NCI-H774 (cell line): ENCODE measurements at places on chromosomes 6 and 20.

GRCh38 chr20:61701802-61702201 is 363.9 kb downstream of the TAF4 start:
- DNase-seq: no peak

DNA sequence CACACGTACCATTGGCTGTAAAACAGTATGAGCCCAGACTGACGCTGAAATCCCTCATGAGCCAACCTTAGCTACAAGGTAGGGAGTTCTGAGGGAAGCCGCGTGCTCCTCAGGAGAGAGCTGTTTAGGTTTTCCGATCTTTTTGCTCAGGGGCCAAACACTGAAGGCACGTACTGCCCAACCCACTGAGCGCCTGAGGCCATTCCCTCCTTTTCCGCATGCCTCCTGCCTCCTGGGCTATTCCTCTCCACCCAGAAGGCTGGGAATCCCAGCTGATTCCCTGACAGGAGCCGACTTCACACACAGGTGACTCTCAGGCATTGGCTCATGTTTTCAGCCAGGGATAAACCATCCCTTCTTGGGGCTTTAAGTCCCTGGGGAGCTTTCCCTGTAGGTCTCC is 5.4 kb upstream of the FAM83D start:
- DNase-seq: no peak

GRCh38 chr6:84588697-84589080 is 175.7 kb downstream of the TBX18 start:
- DNase-seq: no peak

GRCh38 chr6:79330704-79331103 is 96.2 kb upstream of the HMGN3 start:
- DNase-seq: no peak

GRCh38 chr20:23652926-23653325 is 15.2 kb upstream of the CST3 start:
- no peak for DNase-seq

DNA sequence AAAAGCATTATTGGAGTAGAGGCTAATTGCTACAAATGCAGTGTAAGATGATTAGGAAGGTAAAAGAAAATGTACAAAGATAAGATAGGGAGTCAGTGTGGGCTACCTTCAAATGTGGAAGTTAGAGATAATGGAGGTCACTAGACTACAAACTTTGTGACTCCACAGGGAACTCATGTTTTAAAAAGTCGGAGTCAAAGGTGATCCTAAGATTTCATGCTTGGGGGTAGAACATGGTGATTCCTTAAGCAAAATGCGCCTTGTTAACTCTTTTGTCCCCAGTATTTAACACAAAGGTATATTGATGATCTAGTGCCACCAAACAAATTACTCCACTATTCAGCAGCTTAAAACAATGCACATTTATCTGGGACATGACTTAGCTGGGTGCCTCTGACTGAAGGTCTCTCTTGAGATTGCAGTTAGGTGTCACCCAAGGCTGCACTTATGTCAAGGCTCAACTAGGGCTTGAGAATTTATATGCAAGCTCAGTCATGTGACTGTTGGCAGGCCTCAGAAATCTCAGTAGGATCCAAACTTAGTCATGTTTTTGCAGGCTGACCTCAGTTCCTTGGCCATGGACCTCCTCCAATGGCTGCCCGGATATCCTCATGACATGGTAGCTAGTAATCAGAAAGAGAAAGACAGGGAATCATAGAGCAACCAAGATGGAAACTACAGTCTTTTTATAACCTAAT is 11.4 kb upstream of the SNX9 start:
- no peak for DNase-seq

GRCh38 chr6:31126396-31127175 is 6.3 kb upstream of the CDSN start:
- DNase-seq: no peak

DNA sequence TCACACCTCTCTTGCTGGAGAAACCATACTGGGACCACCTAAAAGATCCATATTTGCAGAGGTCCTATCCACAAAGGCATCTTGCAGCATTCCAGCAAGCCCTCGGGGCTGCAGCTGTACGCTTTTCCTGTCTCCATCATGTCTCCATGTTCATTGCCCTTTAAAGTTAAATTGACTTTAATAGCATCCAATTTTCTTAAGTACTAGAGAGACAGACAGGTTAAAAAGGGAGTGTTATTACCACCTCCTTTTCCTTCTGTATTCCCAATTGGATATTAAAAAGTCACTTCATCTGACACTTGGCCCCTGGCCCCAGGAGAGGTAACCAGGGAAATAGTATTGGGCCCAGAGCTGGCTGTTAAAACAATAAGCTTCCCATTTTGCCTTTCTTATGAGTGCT is 178.6 kb downstream of the UNC5CL start:
- DNase-seq: no peak

- DNase-seq: no peak
Observed at GRCh38 chr6:6525933-6526332, 62.6 kb upstream of the LY86 start.

- no peak for DNase-seq
Observed at GRCh38 chr6:106746652-106747051, 117.3 kb downstream of the QRSL1 start.

GRCh38 chr20:774016-774659 is 5.8 kb upstream of the SLC52A3 start:
- no peak for DNase-seq

GRCh38 chr20:16616317-16616716 is 43.1 kb upstream of the KIF16B start:
- DNase-seq: no peak

DNA sequence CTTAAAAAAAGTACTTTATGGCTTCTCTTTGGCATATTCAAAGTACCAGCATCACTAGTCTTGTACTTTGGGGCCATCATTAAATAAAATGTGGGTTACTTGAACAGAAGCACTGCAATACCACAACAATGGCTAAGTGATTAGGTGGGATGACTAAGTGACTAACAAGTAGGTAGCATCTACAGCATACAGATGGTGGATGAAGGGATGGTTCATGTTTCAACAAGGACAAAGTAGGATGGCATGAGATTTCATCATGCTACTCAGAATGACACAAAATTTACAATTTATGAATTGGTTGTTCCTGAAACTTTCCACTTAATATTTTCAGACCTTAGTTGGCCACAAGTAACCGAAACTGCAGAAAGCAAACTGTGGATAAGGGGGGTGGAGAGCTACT is 7.7 kb downstream of the MPC1 start:
- DNase-seq: no peak

DNA sequence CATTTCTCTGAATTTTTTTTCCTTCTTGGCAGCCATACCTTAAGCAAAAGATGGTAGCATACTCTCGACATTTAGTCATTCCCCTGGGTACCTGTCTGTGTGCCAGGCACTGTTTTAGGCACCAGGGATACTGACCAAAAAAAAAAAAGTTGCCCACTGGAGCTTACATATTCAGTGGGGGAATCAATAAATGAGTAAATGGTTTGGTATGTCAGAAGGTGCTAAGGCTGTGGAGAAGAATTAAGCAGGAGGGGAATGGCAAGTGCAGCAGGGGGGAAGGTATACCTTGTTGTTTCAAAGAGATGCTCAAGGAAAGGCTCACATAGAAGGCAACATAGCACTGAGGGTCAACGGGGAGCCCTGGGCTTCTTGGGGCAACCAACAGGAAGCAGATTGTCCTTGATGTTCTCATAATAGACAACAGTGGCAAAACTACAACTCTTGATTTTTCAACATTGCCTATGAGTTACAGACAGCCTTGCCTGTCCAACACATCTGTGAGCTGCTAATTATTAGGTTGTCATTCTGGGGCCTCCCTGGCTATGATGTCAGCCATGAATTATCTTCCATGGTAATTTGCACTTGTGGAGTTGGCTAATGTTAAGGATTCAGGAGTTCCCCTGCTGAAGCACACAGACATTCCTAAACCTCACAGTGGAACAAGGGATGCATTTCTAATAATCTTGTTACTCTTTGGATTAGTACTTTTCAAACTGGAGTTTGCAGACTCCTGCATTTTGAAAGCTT is 19.6 kb downstream of the NT5E start:
- no peak for DNase-seq

GRCh38 chr20:9930142-9930541 is 91.3 kb upstream of the PAK5 start:
- DNase-seq: no peak
